NCI-H460 (cell line): ENCODE measurements at places on chromosomes 2 and 18. TPM values are rescaled to one million over a fixed set of nuclear protein-coding genes. Genes with fewer than 3 reads are reported as not detected.

- no peak for DNase-seq
These were observed 54.1 kb downstream of the HDAC4 start for GRCh38 chr2:239346676-239347075.

Gene CRYGC
- total RNA-seq, result not detected in 2 replicates

Gene TIMM21
- 36.7 and 43.5 TPM in 2 replicates for total RNA-seq

GRCh38 chr18:79916128-79916494 is 35.3 kb downstream of the SLC66A2 start:
- no peak for DNase-seq

- no peak for DNase-seq
These were observed 251.3 kb downstream of the DLGAP1 start for GRCh38 chr18:4203568-4204437.

Gene PTMA
- total RNA-seq, result 1,434 and 1,752 TPM in 2 replicates

DNA sequence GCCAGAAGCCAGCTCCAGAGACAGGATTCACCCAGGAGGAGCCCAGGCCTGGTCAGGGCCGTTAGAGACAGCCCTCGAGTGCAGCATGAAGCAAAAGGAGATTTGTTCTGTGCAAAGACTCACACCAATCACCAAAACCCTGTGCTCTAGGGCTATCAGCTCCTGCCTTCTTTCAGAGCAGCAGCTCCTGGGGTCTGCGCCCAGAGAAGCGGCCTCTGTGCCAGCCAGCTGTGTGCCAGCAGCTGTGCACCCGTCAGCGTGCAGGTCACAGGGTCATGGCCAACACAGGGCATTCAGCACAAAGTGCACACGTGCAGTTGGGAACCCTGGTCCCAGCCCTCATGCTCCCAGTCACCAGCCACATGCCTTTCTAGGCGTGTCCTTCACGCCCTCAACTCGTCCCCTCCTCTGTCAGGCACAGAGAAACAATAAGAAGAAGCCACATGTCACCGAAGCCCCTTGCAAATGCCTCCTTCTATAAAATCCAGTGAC is 49.3 kb downstream of the ZNF516 start:
- no peak for DNase-seq

Gene RPS27A
- total RNA-seq, result 3,201 and 3,623 TPM in 2 replicates

Gene AMER3
- total RNA-seq, result not detected in 2 replicates

DNA sequence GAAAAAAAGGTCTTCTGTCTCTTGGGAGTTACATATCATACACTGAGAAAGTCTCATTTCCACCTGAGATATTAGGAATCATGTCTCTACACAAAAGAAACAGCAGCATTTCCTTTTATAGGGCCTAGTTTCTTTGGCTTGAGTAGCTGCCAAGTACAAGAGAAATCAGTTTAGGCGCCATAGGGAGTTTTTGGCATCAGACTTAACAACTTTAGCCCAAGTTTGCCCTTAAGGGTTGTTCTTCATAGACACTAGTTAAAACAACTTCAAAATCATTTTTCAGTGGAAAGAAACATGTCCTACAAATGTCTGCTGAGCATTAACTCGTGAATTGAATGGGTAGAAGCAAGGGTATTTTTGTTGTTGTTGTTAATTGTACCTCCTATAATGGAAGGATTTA is 587.0 kb upstream of the DSEL start:
- no peak for DNase-seq

DNA sequence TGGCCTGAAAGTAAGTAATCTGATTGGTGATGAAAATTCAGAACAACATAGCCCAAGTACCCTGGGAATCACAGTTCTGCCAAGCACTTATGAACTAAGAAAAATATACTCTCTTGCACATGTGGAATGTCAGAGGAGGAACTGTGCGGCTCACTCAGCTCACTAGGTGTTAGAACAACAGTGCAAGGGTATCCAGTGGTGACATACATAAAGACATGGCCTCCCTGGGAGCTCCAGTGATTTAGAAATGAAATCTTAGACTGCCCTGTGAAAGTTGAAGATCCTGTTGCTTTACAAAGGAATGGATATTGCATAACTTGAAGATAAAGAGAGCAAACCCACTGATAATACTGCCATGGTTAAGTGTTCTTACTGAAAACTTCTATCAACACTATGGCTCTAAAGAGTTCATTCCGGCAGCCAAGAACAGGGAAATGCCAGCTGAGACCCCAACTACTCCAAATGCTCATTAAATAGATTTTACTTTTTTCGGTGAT is 246.2 kb downstream of the ARHGAP15 start:
- no peak for DNase-seq

DNA sequence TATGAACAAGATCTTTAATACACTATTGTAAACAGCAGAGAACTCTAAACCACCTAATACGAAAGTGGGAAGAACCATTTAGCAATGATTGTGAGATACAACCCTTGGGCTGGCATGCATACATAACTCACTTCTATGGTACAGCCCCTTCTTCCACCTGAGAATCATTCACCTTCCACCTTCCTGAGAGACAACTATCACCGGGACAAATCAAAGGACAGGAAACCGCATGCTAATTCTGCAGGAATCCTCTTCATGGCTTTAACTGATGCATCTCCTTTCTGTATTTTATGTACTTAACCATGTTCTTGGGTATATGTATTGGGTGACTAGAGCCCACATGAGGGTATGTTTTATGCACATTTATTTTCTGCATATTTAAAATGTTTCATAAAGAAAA is 123.2 kb downstream of the TRABD2A start:
- no peak for DNase-seq

Gene PAIP2B
- total RNA-seq, result 0.55 and 0.97 TPM in 2 replicates

Gene MFSD6
- total RNA-seq, result 23.0 and 28.4 TPM in 2 replicates

GRCh38 chr18:2894131-2894840 is 47.5 kb downstream of the EMILIN2 start:
- DNase-seq, result no peak
